ENCODE measurements at places on chromosomes 2 and 18.
A peak's percentile ranks its signal among the peaks of the same experiment; 100 is the strongest.

DNA sequence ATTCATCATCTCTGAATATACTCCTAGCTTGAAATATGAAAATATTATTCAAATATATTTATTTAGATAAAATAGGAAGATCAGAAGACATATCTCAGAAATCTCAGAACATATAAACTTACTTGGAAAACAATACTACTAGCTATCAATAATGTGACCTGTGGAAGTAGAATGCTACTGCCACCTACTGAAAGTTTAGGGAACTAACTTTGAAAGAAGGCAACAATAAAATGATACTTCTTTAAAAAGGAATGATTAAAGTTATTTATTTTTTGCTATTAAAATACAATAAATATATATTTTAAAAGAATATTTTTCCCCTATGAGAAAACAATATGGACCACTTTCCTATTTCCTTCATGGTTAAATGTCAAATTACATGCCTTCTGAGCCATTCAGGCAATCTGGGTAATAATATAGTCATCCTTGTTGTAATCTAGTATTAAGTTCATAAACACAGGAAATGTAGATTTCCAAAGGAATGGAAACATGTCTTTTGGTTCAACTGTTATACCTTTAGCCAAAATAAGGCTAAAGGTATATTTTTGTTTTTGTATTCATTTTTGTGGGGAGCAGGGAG lies 26.0 kb downstream of the ACADL start:
- ATAC-seq: peak; percentile 70

DNA sequence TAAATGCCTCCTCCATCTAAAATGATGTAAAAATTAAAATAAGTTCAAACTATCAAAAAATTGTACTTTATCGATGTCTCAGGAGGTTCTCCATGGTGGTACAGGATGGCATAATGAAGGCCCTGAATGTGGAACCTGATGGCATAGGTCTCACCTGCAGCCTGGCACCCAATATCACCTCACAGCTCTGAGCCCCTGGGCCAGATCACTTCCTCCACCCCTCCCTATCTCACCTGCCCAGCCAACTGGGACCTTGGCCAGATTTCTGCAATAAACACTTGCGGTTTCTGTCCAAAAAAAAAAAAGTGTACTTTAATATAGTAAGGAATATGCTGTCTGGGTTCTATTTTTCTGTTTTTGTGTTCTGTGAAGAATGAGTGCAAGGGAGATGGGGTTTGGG lies 6.7 kb upstream of the RBM45 start:
- ATAC-seq: no peak

GRCh38 chr2:86779971-86780370 lies 10.7 kb downstream of the CD8A start:
- ATAC-seq: no peak

DNA sequence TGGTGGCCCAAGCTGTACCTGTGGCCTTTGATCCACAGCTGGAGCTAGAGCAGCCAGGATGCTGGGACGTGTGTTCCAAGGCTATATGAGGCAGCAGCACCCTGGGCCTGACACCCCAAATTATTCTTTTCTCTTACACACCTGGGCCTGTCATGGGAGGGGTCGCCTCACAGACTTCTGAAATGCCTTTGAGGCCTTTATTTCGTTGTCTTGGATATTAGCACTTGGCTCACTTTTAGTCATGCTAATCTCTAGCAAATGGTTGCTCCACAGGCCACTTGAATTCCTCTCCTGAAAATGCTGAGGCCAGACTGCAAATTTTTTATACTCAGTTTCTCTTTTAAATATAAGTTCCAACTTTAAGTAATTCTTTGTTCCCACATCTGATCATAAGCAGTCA lies 22.0 kb upstream of the IL1R2 start:
- ATAC-seq: no peak

DNA sequence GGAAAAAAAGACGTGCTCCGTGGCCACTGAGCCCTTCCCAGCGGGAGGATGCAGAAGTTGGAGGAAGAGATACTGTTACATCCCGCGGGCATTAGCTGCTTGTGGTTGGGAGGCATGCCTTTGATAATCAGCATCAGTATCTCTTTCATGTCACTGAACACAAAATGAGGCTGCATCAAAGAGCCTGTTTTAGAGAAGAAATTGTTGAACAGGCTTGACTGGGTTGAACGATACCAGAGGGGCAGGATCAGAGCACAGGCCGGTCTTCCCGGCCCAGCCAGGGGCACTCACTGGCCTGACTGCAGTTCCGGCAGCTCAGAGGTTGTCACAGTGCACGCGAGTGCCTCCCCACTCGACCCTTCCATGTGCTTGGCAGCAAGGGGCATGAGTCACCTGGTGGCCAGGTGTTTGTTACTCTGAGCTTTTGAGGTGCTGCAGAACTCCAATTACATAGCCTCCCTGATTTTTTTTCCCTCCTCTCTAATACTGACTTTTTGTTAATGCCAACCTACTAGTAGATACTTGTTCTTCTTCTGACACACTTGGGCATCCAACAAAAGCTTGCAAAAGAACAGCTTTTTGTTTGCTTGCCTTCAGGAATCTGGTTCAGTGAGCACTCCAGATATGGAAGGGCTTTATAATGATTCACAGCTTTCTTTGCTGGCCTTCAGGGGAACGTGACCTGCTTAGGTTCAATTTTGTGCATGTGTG lies 121.6 kb downstream of the VAPA start:
- no peak for ATAC-seq

GRCh38 chr2:240421381-240421780 lies 14.1 kb upstream of the GPC1 start:
- ATAC-seq: no peak

- ATAC-seq: no peak
Observed at GRCh38 chr18:582465-582864, 2.3 kb downstream of the CETN1 start.

GRCh38 chr2:238785528-238785860 lies 62.4 kb upstream of the TWIST2 start:
- peak; percentile 33 for ATAC-seq
